ENCODE measurements at places on chromosomes 2 and 18.

DNA sequence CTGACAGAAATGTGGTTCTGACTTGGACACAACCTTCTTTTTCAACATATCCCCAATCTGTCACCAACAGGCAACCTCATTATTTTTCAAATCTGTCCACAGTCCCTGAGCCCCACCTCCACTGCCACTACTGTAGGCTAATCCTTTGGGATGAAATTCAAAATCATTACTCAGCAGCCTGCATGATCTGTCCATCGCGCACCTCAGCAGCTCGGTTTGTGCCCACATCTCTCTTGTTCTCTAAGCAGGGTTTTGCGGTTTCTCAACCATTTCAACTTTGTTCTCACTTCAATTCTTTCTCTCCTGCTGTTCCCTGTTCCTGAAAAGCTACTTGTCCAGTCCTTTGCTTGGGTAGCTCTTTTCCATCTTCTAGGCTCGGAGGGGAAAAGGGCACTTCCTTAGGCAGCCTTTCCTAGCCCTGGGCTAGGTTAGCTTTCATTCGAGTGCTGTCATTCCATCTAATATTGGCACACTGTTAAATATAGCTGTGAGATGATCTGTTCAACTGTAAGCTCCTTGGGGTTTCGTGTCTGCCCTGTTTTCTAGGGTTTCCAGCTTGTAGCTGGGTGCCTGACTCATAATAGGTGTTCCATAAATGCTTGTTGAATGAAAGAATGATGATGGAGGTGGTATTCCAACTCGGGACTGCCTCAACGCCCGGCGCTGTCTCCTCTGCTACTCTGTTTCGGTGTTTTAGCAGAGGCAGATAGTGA is 653 bp upstream of the ANKAR start:
- no peak for DNase-seq

- DNase-seq = no peak
Observed at GRCh38 chr18:68034296-68034695, 517.8 kb upstream of the DSEL start.

DNA sequence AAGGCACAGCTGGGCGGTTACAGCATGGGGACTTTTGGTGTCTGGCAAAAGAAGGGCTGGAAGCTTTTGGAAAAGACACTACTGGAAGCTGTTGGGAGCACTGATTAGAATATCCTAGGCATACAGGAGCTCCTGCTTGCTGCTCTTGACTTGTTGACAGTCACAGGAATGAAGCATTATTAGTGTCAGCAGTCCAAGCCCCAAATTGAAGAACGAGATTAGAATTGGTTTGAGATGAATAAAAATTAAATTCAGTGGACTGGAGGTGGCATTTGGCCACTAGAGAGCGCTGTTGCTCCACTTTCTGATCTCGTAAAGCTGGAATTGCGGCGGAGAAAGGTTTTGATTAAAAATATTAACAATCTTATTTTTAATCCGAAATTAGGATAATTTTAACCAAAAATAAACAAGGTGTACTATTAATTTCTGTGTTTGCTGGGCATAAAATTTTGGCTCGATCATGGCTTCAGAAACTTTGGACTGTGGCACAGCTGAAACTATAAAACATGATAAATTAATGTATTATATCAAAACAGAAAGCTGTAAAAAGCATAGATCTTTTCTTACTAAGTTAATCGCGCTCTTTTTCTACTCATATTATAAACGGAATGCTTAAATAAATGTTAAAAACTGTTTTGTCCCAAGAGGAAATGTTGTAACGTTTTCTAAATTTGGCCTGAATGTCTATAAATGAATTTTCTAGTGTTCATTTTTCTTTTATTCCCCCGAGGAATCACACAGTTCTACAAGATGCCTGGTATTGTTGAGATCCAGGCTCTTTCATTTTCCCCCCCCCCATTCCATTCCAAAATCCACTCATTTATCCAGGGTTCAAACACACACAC is 2.4 kb upstream of the HOXD8 start:
- peak; percentile 67 for DNase-seq

- DNase-seq = peak; percentile 92
Observed at GRCh38 chr2:177263451-177264208, 897 bp downstream of the NFE2L2 start.

DNA sequence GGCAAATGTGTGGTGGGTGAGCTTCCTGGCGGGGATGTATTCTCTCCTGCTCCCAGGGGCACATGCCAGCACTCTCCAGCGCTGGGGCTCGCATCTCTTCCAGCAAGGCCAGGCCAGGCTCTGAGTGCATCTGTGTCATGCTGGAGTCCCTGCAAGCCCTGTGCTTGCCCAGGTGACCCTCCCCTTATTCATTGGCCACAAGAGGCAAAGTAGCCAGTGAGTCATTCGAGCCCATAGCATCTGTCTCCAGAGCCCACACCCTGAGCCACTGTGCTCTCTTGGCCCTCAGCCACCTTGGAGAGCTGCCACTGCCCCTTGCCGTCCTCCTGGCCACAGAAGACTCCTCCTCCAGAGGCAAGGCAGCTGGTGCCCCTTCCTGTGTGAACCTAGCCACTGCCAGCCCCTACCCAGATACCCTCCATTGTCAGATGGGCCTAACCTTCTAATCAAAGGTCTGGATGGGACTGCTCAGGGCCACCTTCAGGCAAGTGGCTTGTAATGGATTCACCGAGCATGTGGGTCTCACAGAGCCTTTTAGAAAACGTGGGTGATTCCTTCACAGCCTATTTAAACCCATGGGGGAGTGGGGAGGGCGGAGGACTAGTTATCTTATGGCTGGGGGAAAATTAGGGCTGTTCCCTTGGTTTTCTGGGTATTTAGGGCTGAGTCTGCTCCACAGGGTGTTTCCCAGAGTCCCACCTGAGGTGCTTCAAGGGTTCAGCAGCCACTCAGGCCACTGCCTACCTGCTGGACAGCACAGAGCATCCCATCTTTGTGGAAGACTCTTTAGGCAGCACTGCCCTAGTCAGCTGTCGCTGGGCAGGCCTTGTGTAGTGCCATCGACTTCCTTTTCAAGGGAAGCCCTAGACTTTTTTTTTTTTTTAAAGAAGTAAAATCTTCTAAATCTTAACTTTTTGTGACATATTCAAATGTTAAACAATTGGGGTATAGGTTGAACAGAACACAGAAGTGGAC is 137.4 kb downstream of the ACOXL start:
- no peak for DNase-seq

GRCh38 chr2:494853-495252 is 182.4 kb downstream of the TMEM18 start:
- no peak for DNase-seq

DNA sequence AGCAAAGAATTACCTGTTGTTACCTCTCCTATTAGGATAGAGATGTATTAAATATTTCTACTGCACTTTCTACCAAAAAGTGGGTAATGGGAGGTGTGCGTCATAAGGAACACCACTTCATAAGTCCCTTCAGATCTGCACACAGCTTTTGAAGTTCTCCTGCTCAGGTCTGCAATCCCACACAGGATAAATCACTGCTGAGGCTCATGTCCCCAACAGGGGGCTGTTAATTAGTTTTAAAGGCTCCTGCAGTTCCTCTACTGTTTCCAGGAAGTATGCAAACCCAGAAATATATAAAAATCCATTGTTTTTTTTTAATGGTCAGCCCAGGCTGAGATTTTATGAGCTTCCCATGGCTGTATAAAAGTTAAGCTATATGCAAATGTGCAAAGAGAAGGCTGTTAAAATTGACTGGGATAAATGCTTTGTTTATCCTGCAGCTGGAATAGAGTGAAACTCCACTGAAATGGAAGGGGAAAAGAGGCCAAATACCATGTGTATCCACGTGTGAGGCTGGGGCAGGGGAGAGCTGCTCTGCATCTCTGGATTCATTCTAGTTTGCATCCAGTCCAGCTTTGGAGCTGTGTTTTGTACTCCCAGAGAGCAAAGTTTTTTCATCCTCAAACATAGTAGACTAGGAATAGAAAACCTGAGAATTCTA is 903.7 kb downstream of the TDRD15 start:
- no peak for DNase-seq

- no peak for DNase-seq
Observed at GRCh38 chr2:161379740-161380139, 36.4 kb upstream of the TBR1 start.

GRCh38 chr18:50877545-50878265 is 1.2 kb upstream of the ME2 start:
- DNase-seq = no peak

DNA sequence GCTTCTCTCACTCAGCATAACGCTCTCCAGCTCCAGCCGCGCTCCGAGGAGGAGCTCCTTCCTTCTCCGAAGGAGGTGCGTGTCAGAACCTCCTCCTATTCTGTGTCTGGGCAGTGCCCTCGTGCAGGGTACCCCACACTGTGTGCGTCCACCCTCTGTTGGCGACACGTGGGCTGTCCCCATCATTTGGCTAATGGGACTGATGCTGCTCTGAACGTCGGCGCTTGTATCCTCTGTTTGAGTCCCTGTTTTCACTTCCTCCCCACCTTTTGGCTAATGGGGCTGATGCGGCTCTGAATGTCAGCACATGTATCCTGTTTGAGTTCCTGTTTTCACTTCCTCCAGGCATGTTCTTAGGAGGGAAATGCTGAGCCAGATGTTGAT is 22.2 kb downstream of the KCNG2 start:
- DNase-seq = no peak

GRCh38 chr2:36507408-36507812 is 90.6 kb downstream of the FEZ2 start:
- peak; percentile 3 for DNase-seq

- no peak for DNase-seq
Observed at GRCh38 chr2:145256551-145256950, 736.6 kb upstream of the ZEB2 start.

DNA sequence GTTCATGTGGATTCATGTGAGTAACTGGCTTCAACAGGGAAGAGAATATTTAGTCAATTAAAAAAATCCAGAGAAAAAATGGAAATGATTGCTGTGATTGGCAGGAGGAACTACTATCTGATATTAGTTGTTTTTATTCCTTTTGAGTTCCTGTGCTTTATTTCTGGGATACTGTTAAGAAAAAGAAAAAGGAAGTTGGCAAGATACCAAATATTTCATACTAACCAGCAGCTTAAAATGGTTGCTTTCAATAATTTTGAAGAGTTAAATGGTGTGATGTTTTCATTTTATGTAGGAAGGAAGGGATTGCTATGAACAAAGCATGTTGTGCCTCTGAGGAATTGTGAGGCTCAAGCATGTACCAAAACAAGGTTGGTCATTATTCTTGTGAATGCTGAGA is 8.1 kb upstream of the MTX2 start:
- DNase-seq = no peak

DNA sequence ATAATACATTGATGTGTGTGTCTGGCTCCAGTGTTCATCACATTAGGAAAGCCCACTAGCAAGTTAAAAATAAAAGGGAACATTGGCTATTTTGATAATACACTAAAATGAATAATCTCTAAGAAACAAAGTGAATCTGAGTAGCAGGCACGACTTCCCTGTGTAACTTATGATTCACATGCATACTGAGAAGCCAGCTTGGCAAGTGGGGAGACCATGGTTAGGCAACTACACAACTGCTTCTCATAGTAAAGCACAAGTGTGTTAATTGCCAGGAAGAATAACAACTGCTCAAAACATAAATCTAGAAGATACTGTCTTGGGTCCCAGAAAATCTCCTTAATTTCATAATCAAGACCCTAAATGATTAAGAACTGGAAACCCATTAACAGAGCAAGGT is 4.0 kb downstream of the MYO5B start:
- no peak for DNase-seq

- no peak for DNase-seq
Observed at GRCh38 chr2:60676706-60677330, 79.2 kb upstream of the PAPOLG start.

- no peak for DNase-seq
Observed at GRCh38 chr2:3604991-3605961, 10.4 kb downstream of the COLEC11 start.

GRCh38 chr2:28250006-28250405 is 142.7 kb upstream of the FOSL2 start:
- no peak for DNase-seq

GRCh38 chr2:241415196-241415595 is 59.1 kb downstream of the FARP2 start:
- DNase-seq = no peak

DNA sequence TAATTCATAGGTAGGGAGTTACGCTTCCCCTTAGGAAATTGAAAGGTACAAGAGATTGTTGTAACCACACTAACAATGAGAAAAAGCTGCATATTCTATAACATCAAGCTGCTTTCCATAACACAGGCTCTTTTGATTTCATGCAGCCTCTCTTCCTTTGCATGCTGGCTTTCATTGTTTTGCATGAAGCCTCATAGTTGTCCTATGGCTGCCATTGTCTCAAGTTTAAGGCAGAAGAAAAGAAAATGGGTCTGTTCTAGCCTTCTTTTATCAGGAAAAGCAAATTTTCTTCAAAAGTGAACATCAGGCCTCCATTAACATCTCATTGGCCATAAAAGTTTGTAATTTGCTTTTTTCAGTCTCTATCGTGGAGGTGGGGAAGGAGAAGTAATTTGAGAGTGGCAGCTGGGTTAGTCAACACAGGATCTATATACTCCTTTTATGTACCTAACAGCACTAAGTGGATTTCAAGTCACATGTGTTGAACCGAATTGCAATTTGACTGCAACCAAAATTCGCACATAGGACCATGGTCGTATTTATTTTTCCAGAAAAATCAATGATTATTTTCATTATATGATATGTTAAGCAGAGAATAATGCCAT is 248.5 kb upstream of the RND3 start:
- DNase-seq = no peak

- no peak for DNase-seq
Observed at GRCh38 chr2:29129586-29130281, 14.5 kb downstream of the CLIP4 start.

- no peak for DNase-seq
Observed at GRCh38 chr2:154960802-154961583, 262.5 kb downstream of the KCNJ3 start.

DNA sequence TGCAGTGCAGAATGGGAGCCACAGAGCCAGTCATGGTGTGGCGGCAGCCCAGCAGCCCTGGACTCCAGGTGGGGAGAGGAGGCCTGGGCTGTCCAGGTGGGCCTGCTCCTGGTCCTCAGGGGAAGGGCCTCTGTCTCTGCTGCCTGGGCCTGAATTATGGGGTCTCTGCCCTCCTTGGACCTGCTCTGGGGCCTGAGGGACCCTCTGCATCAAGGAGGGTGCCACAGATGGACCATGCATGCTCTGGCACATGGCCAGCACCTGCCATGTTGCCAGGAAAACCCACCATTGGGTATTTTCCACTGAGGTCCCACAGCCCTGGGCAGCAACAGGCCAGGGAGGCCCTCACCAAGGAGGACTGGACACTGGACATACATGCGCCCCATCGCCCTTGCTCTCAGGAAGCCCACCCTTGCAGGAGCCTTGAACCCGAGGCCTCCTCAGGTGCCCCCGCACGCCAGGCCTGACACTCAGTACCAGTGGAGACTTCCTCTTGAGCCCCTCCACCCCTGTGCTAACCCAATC is 107.1 kb downstream of the NDUFA10 start:
- no peak for DNase-seq
